Naive thymus-derived CD8-positive, alpha-beta T cell (primary cell): ENCODE measurements at places on chromosomes 5 and 9.

- no peak overlapping the region for H3K27ac ChIP-seq
- H3K36me3 ChIP-seq = no peaks in the 10 kb centered on the region
- no peaks in the 10 kb centered on the region for H3K4me1 ChIP-seq
- no peak for DNase-seq
- H3K27me3 ChIP-seq = no peaks in the 10 kb centered on the region
Measured at GRCh38 chr9:3922846-3923245, 377.0 kb downstream of the GLIS3 start.

DNA sequence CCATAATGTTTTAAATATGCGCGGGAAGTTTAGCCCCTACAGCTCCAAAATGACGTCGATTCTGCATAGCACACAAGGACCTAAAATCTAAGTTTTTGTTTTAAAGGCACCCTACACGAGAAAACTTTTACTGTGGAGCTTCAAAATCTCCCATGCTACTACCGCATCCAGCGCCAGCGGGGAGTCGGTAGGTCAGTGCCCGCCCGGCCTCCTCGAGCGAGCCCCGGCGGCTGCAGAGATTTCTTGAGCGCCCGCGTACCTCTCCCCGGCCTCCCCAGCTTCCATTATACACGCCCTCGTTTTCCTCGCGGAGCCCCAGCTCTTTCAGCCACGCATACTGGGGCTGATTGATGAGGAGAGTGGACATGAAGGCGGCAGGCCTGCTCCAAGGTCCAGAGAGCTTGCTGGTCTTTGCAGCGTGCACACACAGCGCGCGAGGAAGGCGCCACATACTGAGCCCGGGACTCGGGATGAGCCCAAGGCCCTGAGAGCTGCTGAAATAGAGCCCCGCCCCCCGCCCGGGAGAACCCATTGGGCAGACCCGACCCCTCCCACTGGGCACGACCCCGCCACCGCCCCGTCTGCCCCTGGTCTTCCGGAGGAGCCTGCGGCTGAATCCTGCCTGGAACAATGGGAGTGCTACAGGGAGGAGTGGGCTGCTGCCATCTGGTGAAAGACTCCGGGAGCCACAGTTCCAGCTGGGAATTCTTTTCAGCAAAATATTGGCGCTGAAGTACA, at the start of gene ALDH7A1:
ALDH7A1 (minus strand) TSS at position 472 of the 738 bp plus-strand sequence; CDS start at position 451, 21 bp downstream.
- H3K27me3 ChIP-seq = no peaks in the 10 kb centered on the region
- peak within 1 kb of the TSS; percentile 89 for H3K27ac ChIP-seq
- peaks cover 10% of the 10 kb centered on the region for H3K4me1 ChIP-seq
- DNase-seq = peak; percentile 28
- H3K4me3 ChIP-seq = peak within 1 kb of the TSS; percentile 86

DNA sequence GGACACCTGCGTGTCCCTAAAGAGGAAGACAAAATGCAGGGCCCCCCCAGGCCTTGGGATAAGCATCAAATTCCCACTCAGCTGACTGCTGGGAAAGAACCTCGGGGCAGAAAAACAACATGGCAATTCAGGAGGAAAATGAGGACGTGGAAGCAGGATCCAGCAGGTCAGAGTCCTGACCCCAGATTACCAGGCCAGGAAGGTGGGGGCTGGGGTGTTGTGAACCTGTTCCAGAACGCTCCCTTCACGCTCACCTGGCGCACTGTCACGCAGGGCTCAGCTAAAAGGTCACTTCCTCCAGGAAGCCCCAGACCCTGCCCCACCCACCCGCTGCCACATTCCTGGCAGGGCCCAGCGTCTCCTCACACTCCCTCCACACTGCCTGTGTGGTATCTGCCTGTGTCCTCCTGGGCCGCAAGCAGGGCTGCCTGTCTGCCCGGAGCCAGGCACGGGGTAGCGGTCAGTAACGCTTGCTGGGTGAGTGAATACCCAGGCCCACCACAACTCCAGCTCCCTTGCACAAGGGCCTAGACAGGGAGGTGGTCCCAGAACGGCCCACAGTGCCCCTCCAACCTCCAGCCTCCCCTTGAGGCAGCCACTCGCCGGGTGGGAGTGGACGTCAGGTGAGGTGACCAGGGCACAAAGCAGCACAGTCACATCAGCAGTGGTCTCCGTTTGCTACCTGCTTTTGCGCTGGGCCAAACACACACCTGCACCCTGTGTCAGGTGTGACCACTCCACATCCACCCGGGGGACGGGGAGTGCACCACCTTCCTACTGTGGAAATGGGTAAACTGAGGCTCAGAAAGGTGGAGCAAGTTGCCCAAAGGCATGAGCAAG, 18.1 kb downstream of the VAV2 start:
- no peak overlapping the region for H3K27ac ChIP-seq
- peak; percentile 53 for DNase-seq
- no peaks in the 10 kb centered on the region for H3K27me3 ChIP-seq

DNA sequence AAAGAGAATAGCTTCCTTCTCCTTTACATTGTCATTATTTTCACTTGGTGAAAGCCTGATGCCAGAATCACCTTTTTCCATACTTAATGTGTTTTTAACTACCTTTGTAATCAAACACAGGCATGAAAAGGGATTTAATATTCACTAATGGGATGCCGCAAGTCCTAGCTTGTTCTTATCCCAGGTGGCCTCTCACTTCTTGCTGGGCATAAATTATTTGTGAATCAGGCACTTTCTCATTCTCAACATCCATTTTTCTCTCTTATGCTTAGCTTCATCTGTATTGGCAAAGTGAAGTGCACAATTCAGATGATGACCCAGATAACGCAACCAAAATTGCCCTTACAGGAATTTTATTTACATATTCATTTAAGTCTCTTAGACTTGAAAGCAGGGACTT, 10.9 kb downstream of the ACTL7B start:
- no peak for DNase-seq
- H3K4me3 ChIP-seq = no peak overlapping the region
- H3K4me1 ChIP-seq = peaks cover 11% of the 10 kb centered on the region
- H3K27ac ChIP-seq = no peak overlapping the region
- H3K36me3 ChIP-seq = no peaks in the 10 kb centered on the region

- no peak overlapping the region for H3K27ac ChIP-seq
- no peaks in the 10 kb centered on the region for H3K4me1 ChIP-seq
- no peak for DNase-seq
Measured at GRCh38 chr5:59264639-59265245, 628.8 kb downstream of the PDE4D start.

DNA sequence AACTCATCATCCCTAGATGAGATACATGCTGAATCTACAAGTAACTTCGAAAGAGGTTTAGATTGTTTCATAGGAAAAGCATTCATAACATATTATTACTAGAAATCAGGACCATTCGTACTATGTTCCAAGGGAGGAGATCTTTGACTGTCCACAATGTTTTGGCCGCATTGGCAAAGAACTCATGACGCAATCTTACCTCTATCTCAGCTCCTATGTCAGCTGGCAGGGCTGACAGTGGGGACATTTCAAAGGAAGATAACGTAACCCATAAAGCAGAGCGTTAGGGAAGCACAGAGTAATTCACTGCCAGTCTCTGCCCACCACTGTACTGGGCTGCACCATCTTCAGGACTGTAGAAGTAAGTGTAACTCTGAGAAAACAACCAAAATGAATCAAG, 69.7 kb downstream of the EFNA5 start:
- no peak for DNase-seq
- no peaks in the 10 kb centered on the region for H3K36me3 ChIP-seq
- no peak overlapping the region for H3K4me3 ChIP-seq
- peaks cover 49% of the 10 kb centered on the region for H3K27me3 ChIP-seq
- H3K4me1 ChIP-seq = no peaks in the 10 kb centered on the region

- no peak overlapping the region for H3K4me3 ChIP-seq
- no peaks in the 10 kb centered on the region for H3K36me3 ChIP-seq
- no peak for DNase-seq
- H3K27ac ChIP-seq = no peak overlapping the region
- H3K4me1 ChIP-seq = no peaks in the 10 kb centered on the region
Measured at GRCh38 chr9:758146-758545, 83.4 kb upstream of the DMRT1 start.

- peaks cover 19% of the 10 kb centered on the region for H3K4me1 ChIP-seq
- no peaks in the 10 kb centered on the region for H3K36me3 ChIP-seq
- no peak overlapping the region for H3K27ac ChIP-seq
- no peaks in the 10 kb centered on the region for H3K27me3 ChIP-seq
- DNase-seq = no peak
Measured at GRCh38 chr9:698276-698675, 143.2 kb upstream of the DMRT1 start.

DNA sequence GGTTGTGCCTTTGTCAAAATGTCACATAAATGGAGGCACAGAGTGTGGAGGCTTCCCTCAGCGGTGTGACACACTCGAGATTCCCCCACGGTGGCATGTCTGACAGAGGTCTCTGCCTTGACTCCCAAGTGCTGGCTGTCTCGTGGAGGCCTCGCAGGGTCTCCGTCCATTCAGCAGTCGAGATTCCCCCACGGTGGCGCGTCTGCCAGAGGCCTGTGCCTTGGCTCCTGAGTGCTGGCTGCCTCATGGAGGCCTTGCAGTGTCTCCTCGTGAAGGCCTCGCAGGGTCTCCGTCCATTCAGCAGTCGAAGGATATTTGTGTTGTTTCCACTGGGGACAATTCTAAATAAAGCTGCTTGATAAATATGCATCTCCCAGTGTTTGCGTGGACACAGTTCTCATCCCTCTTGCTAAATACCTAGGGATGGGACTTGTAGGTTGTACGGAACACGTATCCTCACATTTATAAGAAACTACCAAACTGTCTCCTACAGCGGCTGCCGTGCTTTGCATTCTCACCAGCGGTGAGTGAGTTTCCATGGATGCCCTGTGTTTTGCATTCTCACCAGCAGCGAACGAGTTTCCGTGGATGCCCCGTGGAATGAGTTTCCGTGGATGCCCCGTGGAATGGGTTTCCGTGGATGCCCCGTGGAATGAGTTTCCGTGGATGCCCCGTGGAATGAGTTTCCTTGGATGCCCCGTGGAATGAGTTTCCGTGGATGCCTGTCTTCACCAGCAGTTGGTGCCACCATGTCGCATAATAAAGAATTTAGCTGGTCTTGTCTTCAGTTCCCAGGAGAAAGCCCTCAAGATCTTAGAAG, 25.8 kb downstream of the PNPLA7 start:
- H3K27ac ChIP-seq = no peak overlapping the region
- peaks cover 3% of the 10 kb centered on the region for H3K4me1 ChIP-seq
- no peak for DNase-seq
- H3K27me3 ChIP-seq = no peaks in the 10 kb centered on the region
- no peaks in the 10 kb centered on the region for H3K36me3 ChIP-seq

- DNase-seq = no peak
- no peak overlapping the region for H3K4me3 ChIP-seq
- no peak overlapping the region for H3K27ac ChIP-seq
- no peaks in the 10 kb centered on the region for H3K27me3 ChIP-seq
Measured at GRCh38 chr9:75876999-75877640, 13.4 kb upstream of the PCSK5 start.

DNA sequence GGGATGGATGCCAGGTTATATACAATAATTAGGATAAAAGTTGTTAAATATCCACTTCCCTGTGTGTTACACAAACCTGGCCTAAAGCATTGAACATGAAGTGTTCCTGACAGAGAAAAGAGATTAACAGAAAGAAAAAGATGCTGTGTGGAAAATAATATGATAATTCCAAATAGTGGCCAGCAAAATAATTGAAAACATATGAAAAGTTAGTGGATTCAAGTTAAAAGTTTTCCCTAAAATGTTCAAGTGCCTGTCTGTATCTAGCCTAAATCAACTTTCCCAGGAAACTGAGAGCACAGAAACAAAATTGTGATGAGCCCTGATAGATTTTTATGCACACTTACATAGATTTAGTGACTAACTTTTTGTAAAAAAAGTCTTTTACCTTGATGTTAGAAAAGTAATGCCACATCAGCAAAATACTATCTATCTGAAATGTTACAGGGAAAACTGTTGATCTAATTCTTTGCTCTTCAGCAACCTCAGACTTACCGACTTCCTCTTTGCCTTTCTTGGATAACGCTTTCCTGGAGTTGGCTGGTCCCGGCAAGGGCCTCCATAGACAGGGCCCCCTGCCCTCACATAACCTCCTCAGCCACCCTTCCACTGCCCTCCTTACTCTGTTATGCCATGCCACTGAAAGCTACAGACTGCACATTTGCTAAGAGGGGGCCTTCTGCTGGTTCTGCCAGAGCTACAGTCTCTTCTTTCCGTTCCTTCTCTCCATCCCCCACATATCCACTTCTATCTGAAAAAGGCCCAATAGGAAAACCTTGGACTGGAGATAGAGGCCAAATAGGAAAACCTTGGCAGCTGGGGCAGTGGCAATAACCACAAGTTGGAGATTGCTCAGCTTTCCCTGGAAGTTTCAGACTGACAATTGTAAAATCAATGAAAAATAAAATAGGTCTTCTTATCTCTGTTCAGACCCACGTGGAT, 44.4 kb downstream of the ZNF474 start:
- no peak overlapping the region for H3K4me3 ChIP-seq
- no peaks in the 10 kb centered on the region for H3K4me1 ChIP-seq
- DNase-seq = no peak
- no peaks in the 10 kb centered on the region for H3K36me3 ChIP-seq
- H3K27ac ChIP-seq = no peak overlapping the region

- no peak overlapping the region for H3K27ac ChIP-seq
- H3K36me3 ChIP-seq = peaks cover 32% of the 10 kb centered on the region
- no peaks in the 10 kb centered on the region for H3K27me3 ChIP-seq
Measured at GRCh38 chr5:180575571-180575970, 15.7 kb downstream of the SCGB3A1 start.

GRCh38 chr5:107518190-107518589, 152.5 kb downstream of the EFNA5 start:
- H3K4me1 ChIP-seq = no peaks in the 10 kb centered on the region
- H3K4me3 ChIP-seq = no peak overlapping the region
- no peak for DNase-seq
- H3K27ac ChIP-seq = no peak overlapping the region
- peaks cover 14% of the 10 kb centered on the region for H3K27me3 ChIP-seq

- no peaks in the 10 kb centered on the region for H3K36me3 ChIP-seq
- no peak overlapping the region for H3K4me3 ChIP-seq
- peaks cover 6% of the 10 kb centered on the region for H3K4me1 ChIP-seq
- DNase-seq = no peak
- H3K27me3 ChIP-seq = peaks cover 4% of the 10 kb centered on the region
- H3K27ac ChIP-seq = no peak overlapping the region
Measured at GRCh38 chr9:126693428-126693944, 79.8 kb downstream of the LMX1B start.

DNA sequence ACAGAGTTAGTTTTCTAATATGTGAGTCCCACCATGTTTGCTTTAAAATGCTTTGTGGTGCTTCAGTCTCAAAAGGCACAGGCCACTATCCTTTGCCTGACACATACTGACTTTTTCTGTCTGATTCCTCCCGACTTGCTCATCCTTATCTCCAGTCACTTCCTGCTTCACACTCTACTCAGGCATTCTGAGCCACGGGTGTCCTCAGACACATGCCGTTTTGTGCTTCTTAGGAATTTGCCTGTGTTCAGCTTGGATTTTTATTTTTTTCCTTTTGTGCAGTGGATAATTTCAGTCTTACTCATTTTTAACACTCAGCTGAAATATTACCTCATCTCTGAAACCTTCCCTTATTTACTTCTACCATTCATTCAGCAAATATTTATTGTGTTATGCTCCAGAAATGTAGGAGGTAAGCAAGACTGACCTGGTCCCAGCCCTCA, 54.1 kb downstream of the MAN2A1 start:
- peaks cover 62% of the 10 kb centered on the region for H3K36me3 ChIP-seq
- no peaks in the 10 kb centered on the region for H3K27me3 ChIP-seq
- no peak overlapping the region for H3K27ac ChIP-seq

- no peak overlapping the region for H3K4me3 ChIP-seq
- no peak overlapping the region for H3K27ac ChIP-seq
- peaks cover 6% of the 10 kb centered on the region for H3K36me3 ChIP-seq
- no peak for DNase-seq
- peaks cover 5% of the 10 kb centered on the region for H3K4me1 ChIP-seq
Measured at GRCh38 chr5:156947925-156948324, 15.1 kb downstream of the TIMD4 start.

GRCh38 chr5:17735761-17736160, 101.5 kb downstream of the TAF11L14 start:
- no peak overlapping the region for H3K27ac ChIP-seq
- H3K4me1 ChIP-seq = no peaks in the 10 kb centered on the region
- H3K27me3 ChIP-seq = no peaks in the 10 kb centered on the region
- DNase-seq = no peak
- no peak overlapping the region for H3K4me3 ChIP-seq
